Thoracic aorta (tissue), 2 donors: ENCODE measurements at places on chromosomes 1 and 21. TPM values are rescaled to one million over a fixed set of nuclear protein-coding genes. Genes with fewer than 3 reads are reported as not detected.

DNA sequence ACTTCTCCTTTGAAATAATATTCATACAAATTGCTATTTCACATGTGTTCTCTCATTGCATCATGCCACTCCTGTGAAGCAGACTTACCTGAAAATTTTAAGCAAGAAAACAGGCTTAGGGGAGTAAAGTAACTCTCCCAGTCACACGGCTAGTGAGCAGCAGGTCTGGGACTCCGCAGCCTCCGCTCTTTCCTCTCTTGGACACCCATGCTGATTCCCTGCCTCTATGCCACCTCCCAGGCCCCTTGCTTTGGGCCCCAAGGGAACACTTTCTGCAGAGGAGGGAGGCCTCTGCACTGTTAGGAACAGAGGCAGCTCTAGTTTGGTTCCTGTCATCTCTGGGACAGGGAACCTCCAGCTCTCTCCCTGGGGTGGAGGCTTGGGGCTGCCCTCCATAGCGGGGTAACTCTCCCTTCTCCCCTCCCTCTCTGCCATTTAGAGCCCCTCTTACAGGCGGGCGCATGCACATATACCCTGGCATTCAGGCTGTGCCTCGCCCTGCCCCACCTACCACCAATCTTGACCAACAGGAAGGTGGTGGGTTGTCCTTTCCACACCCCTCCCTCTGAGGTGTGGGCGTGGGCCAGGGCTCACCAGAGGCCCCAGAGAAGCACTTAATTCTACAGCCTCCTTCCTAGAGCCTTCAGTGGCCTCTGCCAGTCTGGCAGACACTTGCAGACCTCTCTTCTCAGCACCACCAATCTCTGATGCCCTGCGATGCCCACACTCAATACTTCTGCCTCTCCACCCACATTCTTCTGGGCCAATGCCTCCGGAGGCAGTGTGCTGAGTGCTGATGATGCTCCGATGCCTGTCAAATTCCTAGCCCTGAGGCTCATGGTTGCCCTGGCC, at the start of gene RXFP4:
TSS of gene RXFP4 (plus strand) at position 646 of the 852 bp plus-strand sequence. CDS start at position 718, 72 bp downstream.
- DNase-seq, result no peak
- H3K36me3 ChIP-seq, result no peaks in the 10 kb centered on the region
- H3K4me1 ChIP-seq, result peaks cover 58% of the 10 kb centered on the region
- no peak within 1 kb of the TSS for H3K4me3 ChIP-seq

GRCh38 chr1:49527606-49528305, 496.0 kb downstream of the AGBL4 start:
- no peaks in the 10 kb centered on the region for H3K27me3 ChIP-seq
- no peak for DNase-seq
- H3K36me3 ChIP-seq, result no peaks in the 10 kb centered on the region
- H3K27ac ChIP-seq, result no peak overlapping the region

DNA sequence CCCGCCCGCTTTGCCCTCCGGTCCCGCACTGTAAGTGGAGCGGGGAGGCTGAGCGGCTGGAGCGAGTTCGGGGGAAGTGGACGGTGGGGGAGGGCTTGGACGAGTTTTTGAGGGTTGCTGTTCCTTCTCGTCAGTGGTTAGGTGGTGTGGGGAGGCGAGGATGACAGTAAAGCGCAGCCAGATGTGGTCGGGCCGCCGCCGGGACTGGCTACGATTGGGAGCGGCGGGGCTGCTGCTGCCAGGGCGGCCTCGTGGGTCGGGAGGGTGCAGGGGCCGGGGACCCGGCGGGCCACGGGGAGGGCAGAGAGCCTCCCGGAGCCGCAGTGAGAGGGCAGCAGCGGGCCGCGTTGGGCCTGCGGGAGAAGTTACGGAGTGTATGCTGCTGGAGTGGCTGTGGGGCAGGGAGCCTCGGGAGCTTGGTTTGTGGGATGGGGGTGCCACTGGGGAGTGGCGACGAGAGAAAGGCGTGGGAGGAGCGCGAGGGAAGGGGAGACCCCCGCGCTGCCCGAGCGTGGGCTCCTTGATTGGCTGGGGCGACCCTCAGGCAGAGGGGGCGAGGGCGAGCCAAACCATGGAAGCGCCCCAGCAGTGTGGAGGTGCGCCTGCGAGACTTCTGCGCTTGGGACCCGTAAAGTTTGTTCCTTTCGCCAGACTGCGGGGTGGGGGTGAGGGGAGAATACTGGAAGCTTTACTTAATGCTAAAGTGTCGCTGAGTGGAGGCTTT, 2.1 kb downstream of the ADGRL2 start:
- peak overlapping the region; percentile 98 for H3K27ac ChIP-seq
- peaks cover 43% of the 10 kb centered on the region for H3K4me1 ChIP-seq
- DNase-seq, result peak; percentile 8
- peak overlapping the region; percentile 96 for H3K4me3 ChIP-seq
- no peaks in the 10 kb centered on the region for H3K36me3 ChIP-seq

DNA sequence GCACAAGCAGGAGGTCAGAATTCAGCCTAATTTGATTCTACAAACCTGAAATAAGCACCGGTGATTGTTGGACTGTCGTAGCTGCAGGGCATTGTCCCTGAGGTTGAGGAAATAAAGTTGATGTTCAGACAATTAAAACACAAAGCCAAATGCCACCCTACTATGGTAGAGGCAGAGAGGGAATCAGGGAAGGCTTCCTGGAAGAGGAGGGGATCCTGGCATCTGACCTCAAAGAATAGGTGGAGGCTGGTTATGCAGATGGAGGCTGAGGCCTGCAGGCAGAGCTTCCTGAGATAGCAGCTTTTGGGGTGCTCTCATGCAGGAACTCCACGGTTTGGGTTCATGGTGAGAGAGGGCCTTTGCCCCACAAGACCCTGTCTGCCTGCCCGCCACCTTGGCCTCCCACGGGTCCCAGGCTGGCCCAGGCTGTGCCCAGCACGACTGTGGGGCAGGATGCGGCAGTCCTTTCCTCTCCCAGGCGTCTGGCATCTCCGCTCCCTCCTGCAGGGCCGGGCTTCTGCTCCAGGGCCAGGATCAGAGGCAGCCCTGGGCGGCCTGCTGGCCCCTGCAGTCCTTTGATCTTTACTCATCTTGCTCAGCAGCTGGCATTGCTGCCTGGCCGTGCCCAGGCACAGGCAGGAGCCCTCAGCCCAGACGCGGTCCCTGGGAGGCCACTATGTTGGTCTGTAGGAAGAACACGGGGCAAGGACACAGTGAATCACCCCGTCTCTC, 134.1 kb upstream of the VAMP3 start:
- H3K4me3 ChIP-seq, result no peak overlapping the region
- H3K4me1 ChIP-seq, result no peaks in the 10 kb centered on the region
- H3K36me3 ChIP-seq, result no peaks in the 10 kb centered on the region
- no peak overlapping the region for H3K27ac ChIP-seq
- H3K27me3 ChIP-seq, result no peaks in the 10 kb centered on the region
- no peak for DNase-seq

Gene UAP1
- 70.4 TPM for total RNA-seq

Gene OR6K3
- not detected for total RNA-seq

Gene HSD3B2
- not detected for total RNA-seq

Gene PLK3
- 142 TPM for total RNA-seq

DNA sequence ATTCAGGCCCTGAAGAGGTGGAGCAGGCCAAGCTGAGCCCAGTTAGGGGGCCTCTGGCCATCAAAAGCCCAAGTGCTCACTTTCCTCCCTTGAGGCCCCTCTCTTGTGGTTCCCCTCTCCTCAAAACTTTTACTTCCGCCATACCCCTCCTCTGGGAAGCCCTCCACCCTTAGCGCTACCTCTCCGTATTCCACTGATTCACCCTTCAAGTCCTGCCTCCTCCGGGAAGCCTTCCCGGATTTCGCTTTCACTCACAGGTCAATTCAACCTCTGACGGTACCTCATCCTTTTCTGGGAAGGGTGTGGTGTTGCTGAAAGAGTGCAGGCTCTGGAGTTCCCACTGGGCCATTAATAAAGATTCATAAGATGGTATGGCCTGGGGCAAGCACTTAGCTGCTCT, 19.1 kb downstream of the SPOCD1 start:
- DNase-seq, result no peak
- no peak overlapping the region for H3K4me3 ChIP-seq
- no peak overlapping the region for H3K27ac ChIP-seq
- H3K27me3 ChIP-seq, result no peaks in the 10 kb centered on the region

DNA sequence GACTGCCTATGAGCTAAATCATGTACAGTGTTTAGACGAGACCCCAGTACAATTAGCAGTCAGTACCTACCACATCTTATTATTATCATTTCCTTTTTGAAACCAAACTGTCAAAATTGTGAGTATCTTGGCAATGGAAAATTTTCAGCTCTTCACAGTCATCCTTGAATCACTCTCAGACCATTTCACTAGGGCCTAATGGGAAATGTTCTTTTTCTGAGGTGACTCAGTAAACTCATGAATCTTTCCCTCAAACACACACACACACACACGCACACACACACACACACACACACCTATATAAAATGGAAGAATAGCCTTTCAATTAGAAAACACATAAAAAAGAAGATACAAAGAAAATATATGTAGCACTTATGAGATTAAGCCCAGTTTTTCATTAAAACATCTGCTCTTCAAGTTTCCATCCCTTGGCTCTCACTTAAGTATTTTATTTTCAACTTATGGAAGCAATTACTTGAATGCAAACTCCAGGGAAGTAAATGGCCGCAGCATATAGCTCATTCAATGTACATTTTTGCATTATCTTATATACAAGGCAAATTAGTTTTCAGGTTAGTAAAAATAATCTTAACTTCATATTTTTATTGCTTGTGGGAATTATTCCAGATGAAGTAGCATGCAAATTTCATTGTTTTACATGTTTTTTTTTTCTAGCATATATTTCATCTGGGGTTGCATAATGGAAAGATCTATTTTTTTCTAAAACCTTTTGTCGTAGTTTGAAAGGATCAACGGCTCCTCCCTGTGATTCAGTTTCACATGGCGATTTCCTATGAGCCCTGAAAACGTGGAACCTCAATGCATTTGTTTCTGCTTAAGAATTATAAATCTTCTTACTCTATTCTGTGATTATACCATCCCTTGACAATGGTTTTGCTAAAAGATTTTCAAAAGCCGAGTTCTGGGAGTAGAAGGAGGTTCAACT, 46.3 kb upstream of the TMPRSS15 start:
- no peak overlapping the region for H3K27ac ChIP-seq
- H3K36me3 ChIP-seq, result no peaks in the 10 kb centered on the region
- H3K4me3 ChIP-seq, result no peak overlapping the region
- no peaks in the 10 kb centered on the region for H3K27me3 ChIP-seq

DNA sequence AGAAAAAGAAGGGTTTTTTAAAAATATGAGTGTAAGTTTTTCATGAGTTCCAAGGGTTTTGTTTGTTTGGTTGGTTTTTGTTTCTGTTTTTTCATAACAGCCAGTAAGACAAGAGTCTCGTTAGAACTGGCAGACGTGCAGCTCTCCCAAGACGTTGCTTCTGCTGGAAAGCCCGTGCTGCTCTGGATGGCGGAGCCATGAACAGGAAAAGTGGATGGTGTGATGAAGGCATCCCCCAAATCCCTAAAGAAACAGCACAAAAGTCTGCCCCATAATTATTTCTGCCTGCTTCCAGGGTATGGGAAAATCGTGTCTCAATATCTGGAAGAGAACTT, 157.9 kb upstream of the BACE2 start:
- H3K36me3 ChIP-seq, result no peaks in the 10 kb centered on the region
- no peak overlapping the region for H3K27ac ChIP-seq
- DNase-seq, result no peak

Gene TCEANC2
- total RNA-seq, result 2.0 TPM

Gene DNM3
- 7.5 TPM for total RNA-seq

DNA sequence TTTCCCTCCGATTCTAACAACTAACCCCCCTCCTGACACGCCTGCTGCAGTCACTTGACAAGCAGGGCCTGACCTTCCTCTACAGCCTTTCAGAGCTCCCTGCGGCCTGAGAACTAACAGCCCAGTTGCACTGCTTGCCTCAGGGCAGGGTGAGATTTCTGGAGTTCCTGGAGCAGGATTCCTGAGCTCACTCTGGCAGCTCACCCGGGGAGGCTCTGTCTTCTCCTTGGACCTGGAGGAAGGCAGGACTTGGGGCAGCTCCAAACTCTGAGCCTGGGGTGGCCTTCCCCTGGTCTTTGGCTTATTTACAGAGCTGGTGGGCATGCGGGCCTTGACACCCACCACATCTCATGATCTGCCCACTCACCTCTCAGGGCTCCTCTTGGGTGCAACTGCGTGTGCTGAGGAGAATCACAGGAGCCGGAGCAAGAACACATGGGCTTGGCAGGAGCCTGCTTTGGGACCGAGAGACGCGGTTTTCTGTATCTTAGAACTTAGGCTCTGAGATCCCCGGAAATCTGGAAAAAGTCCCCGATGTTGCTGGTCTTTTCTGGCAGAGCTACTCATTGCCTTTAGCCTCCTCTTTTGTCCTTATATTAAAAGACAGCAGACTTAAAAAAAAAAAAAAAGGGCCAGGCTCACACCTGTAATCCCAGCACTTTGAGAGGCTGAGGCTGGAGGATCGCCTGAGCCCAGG, 13.1 kb upstream of the SLC25A34 start:
- H3K27me3 ChIP-seq, result no peaks in the 10 kb centered on the region
- H3K4me1 ChIP-seq, result no peaks in the 10 kb centered on the region
- H3K27ac ChIP-seq, result no peak overlapping the region
- peaks cover 80% of the 10 kb centered on the region for H3K36me3 ChIP-seq
- DNase-seq, result no peak

GRCh38 chr1:211215577-211215976, 43.6 kb upstream of the RCOR3 start:
- H3K27me3 ChIP-seq, result no peaks in the 10 kb centered on the region
- DNase-seq, result no peak
- H3K27ac ChIP-seq, result no peak overlapping the region
- no peaks in the 10 kb centered on the region for H3K36me3 ChIP-seq
- H3K4me1 ChIP-seq, result no peaks in the 10 kb centered on the region

DNA sequence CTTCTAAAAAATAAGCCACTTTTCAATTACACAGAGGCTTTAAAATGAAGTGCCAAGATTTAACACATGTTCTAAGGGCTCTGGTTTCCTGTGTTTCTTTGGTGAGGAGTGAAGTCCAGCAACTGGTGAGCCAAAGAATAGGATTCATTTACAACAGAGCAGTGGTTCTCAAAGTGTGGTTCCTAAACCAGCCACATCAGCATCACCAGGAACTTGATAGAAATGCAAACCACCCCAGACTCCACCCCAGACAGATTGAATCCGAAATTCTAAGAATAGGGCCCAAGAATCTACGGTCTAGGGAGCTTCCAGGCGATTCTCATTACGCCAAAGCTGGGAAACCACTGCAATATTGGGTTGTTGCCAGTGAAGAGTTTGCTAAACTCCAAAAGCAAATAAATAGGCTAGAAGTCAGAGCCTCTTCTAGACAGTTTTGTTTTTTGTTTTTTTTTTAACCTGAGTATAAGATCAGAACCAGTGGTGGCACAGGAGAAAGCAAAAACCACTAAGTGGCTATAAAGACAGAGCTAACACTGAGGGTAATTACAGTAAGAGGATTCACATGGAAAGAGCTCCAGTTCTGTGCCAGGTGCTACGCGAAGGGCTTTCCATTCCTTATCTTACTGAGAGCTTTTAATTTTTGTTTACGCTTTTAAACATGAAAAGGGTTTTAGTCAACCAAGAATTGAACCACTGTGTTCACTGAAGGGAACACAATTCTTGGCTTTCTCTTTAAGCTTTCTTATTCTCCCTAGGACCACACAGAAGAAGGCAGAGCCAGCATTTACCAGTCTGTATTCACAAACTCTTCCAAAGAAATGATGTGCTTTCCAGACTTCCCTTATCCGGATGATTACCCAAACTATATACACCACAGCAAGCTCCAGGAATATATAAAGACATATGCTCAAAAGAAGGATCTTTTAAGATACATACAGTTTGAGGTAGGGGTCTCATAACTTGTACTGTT, 42.4 kb upstream of the FMO2 start:
- peaks cover 64% of the 10 kb centered on the region for H3K4me1 ChIP-seq
- DNase-seq, result no peak
- no peaks in the 10 kb centered on the region for H3K36me3 ChIP-seq
- peak overlapping the region; percentile 46 for H3K4me3 ChIP-seq
- no peaks in the 10 kb centered on the region for H3K27me3 ChIP-seq
- H3K27ac ChIP-seq, result peak overlapping the region; percentile 88

Gene IQGAP3
- total RNA-seq, result 2.2 TPM
